ENCODE measurements at places on chromosomes 7 and 10. TPM values are rescaled to one million over a fixed set of nuclear protein-coding genes. Genes with fewer than 3 reads are reported as not detected.
A peak's percentile ranks its signal among the peaks of the same experiment; 100 is the strongest.

DNA sequence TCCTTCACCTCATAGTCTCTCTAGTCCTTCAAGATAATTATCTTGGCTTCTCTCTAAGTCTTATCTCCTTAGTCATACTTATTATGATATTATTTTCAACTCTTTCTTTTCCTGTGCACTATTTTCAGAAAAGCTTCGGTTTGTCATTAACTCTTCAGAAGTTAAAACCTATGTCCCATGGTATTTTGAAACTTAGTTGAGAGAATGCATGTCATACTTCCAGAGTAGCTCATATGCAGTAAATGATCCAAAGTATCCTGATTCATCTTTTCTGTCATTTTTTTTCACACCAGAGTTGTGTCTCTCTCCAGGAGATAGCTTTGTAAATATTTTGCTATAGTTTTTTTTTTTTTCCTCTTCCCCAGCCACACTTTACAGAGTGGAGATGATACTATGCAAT lies 1008.6 kb downstream of the NRG3 start:
- no peak for DNase-seq

AKR1D1 gene
- not detected for total RNA-seq

TUBB8 gene
- total RNA-seq = not detected

DNA sequence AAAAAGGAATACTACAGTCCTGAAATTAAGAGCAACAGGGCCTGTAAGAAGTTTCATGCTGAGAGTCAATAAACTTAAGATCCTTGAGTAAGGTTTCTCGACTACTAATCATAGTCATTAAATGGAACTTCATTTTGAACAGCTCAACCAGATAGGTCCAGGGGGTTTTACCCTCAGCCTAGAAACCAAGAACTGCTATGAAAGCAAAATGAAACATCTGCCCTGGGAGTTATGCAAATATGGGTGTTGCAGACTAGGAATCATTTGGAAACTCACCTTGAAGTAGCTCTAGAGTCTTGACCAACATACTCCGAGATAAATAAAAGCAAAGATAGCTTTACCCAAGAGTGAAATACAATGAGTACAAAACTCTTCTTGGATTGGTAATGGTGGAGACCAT lies 128.0 kb downstream of the HGF start:
- DNase-seq = no peak

DNA sequence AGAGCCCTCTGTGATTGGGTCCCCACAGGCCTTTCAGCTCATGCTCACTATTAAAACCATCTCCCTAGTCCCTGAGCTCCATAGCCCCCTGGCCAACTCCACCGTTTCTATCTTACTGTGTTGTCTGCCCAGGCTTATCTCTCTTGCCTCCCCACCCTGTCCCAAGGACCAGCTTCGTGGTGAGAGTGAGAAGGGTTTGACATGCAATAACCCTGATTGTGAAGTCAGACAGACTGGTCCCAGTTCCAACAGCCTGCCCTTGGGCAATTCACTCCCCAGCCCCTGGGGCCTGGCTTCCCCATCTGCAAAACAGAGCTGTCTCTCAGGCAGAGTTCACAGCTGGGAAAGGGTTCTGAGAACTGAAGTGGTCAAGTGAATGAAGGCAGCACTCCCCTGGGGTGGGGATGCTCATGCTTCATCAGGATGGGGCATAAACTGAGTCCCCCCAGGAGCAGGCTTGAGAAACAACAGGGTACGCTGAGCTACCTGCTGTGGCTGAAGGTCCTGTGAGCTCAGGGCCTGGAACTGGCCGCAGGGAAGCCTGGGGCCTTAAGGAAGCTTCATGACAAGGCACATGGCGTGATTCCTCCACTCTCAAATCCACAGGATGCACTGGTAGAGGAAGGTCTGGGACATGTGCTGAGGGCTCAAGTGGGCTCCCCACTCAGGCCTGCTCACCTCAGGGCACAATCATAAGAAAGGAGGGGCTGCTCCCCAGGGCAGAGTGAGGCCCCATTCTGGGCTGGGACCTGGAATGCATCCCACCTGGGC lies 1.8 kb upstream of the PPIF start:
- peak; percentile 40 for DNase-seq

SUFU gene
- 9.8 TPM for total RNA-seq

GRCh38 chr7:142359694-142360279 lies 101.9 kb upstream of the PRSS58 start:
- DNase-seq = no peak

EDRF1 gene
- 36.6 TPM for total RNA-seq

DNA sequence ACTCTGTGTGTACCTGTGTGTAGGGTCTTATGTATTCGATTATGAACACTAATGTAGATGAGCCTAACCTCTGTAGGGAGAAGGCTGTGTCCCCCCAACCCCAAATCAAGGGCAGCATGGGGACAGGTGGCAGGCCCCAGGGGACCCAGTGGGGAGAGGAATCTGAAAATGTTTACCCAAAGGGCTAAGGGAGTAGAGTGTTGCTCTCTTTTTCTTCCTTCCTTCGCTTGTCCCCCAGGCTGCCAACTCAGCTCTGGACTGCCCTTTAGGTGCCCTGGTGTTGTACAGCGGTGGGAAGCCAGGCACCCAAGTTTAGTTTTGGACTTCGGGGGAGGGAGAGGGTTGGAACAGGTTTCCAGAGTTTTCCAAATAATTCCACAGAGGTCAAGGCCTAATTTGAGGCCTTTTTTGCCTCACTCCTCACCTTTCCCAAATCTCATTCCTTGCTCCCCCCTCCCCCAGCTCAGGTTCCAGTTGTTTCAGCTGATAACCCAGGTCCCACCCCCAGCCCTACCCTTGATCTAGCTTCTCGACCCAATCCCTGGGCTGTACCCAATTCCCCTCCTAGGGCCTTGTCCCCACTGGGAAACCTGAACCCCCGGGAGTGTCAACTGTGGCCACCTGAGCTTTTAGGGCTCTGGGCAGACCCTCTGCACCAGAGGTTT lies 9.1 kb upstream of the PAX2 start:
- no peak for DNase-seq

- no peak for DNase-seq
These were observed 859.4 kb downstream of the TYW1 start for GRCh38 chr7:67856046-67856445.

Measured in activated CD8-positive, alpha-beta memory T cell treated with anti-CD3 and anti-CD28 coated beads, Interleukin-2, amount 10 ng/mL, durations not matched to agents 7 days and 5 days (primary cell).